Fibroblast of skin of left quadriceps (primary cell): ENCODE measurements at places on chromosomes 12 and 14.

DNA sequence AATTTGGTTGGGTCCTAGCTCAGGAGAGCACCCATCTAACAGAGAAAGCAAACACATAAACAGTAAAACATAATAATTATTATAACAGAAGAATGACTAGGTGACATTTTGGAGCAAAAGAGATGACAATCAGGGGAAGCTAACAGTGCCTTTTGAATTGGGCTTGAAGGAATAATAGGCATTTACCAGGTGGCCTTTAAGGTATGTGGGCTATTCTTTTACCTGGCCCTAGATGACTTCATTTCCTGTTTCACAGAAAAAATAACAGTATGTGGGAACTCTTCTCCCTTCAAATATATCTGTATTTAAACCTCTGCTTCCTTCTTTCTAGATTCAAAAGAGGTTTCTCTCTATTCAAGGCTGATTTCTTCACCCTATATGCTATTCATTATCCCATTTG lies 3.8 kb downstream of the IRAK4 start:
- no peak for DNase-seq

GRCh38 chr14:105314287-105315200 lies at the start of gene PACS2:
TSS of gene PACS2 (plus strand) at chr14:105314748. CDS start at chr14:105314919, 171 bp downstream.
- DNase-seq, result peak; percentile 77

GRCh38 chr14:57816568-57817284 lies 49.2 kb downstream of the SLC35F4 start:
- no peak for DNase-seq

DNA sequence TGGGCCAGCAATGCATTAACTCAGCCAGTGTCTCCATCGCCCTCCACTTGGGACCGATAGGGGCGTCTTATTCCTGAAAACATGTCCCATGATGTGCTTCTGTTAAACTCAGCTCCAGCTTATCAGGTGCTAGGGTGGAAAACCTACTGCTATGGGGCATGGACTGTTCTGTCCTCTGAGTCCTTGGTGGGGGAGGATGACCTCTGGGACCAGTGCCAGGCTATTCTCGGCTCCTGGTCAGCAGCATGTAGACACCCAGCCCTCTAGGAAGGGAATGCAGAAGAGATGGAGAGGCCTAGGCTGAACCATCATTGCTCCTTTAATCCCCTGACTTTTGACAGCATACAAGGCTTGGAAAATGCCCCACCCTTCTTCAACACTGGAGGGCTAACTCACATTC lies 486.2 kb downstream of the MED13L start:
- DNase-seq, result no peak

DNA sequence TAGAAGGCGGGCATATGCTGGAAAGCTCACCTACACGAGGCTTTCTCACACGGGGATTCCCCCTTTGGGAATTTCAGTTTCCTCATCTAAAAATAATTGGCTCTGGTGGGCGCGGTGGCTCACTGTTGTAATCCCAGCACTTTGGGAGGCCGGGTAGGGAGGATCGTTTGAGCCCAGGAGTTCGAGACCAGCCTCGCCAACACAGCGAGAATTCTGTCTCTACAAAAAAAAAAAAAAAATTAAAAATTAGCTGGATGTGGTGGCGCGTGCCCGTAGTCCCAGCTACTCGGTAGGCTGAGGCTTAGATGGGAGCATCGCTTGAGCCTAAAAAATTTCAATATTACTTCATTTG lies 400 bp upstream of the NDUFA12 start:
- no peak for DNase-seq
